ENCODE measurements at places on chromosomes 2 and 18. TPM values are rescaled to one million over a fixed set of nuclear protein-coding genes. Genes with fewer than 3 reads are reported as not detected.

Gene SP140L
- total RNA-seq, result 106 TPM

Gene LIMS3
- total RNA-seq, result 0.24 TPM

Gene DCDC2C
- not detected for total RNA-seq

Gene PDE1A
- total RNA-seq, result not detected

Gene DSG2
- total RNA-seq, result not detected

DNA sequence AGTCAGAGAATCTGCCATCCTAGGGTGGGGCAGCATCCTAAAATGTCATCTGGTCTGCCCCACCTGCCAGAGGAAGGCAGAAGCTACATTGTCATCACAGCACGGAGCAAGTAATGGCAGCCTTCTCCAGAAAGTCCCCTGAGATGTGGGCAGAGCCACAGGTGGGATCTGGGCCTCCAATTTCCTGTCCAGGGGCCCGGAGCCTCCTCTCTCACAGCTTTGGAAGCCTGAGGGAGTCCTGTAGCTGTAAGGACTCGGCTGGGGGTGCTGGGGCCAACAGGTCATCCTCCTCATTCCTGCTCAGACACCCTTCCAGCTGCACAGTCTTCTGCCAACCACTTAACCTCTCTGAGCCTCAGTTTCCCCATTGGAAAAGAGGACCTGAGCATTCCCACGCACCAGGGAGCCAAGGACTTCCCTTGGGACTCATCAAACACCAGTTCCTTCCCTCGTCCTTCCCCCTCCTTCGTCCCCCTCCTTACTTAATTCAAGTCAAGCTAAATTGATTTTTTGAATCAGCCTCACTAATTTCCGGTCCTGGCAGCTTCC, 48.6 kb upstream of the ID2 start:
- H3K4me1 ChIP-seq, result peaks cover 16% of the 10 kb centered on the region
- H3K27me3 ChIP-seq, result peaks cover 6% of the 10 kb centered on the region
- no peak overlapping the region for H3K27ac ChIP-seq
- DNase-seq, result no peak
- no peaks in the 10 kb centered on the region for H3K36me3 ChIP-seq

- H3K27me3 ChIP-seq, result peaks cover 7% of the 10 kb centered on the region
- no peak for DNase-seq
- H3K4me3 ChIP-seq, result no peak overlapping the region
- H3K4me1 ChIP-seq, result no peaks in the 10 kb centered on the region
- H3K27ac ChIP-seq, result no peak overlapping the region
Observed at GRCh38 chr2:62511636-62512035, 5.6 kb upstream of the TMEM17 start.

DNA sequence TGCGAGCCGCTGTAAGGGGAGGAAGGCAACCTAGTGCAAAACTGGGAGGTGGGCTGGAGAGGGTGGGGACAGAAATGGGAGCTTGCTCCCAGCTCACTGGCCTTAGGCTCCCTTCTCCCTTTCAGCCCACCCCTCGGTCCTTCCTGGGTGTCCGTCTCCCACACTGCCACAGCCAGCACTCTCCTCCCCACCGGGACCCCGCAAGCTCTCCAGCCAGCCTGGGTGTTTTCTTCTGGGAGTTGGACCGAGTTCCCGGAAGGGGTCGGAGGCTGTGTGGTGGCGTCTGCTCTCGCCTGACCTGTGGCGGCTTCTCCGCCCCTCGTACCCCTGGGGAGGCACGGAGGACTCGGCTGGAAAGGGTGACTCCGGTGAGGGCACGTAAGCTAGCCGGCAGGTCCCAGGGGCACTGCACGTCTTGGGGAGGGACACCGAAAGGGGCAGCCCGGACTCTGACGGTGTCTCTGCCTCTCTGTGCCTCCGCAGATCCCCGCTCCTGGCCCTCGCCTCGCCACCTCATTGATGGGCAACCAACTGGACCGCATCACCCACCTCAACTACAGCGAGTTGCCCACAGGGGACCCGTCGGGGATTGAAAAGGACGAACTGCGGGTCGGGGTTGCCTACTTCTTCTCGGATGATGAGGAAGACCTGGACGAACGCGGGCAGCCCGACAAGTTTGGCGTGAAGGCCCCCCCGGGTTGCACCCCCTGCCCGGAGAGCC, 1.1 kb downstream of the LRATD1 start:
- H3K36me3 ChIP-seq, result no peaks in the 10 kb centered on the region
- peaks cover 40% of the 10 kb centered on the region for H3K27me3 ChIP-seq
- no peak for DNase-seq
- no peak overlapping the region for H3K27ac ChIP-seq
- H3K4me1 ChIP-seq, result no peaks in the 10 kb centered on the region

GRCh38 chr2:133266041-133266925, 302.0 kb downstream of the NCKAP5 start:
- peaks cover 18% of the 10 kb centered on the region for H3K27me3 ChIP-seq
- H3K27ac ChIP-seq, result no peak overlapping the region
- no peaks in the 10 kb centered on the region for H3K4me1 ChIP-seq
- no peaks in the 10 kb centered on the region for H3K36me3 ChIP-seq
- DNase-seq, result no peak

DNA sequence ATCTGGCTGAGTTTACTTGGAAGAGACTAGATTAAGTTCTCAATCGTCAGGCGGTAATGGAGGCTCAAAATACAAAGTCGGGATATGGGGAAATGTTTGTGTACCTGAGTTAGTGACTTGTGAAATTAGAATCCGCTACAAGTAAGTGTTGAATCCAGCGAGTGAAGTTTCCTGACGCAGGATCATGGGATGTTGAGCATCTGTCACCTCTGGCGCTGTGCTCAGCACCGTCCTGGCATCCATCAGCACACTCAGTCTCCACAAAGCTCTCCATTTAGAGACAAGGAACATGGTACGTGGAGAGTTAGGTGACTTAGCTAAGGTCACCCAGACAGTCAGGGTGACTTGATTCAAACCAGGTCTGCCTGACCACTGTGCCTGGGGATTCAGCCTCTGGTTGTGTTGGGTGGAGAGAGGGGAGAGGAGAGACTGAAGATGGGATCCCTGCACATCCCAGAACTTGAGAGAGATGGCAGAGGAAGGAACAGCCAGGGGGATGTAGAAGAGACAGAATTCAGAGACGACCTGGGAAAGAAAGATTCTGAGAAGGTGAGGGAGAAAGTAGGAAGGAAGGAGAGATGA, 251.2 kb downstream of the ACKR3 start:
- no peaks in the 10 kb centered on the region for H3K36me3 ChIP-seq
- DNase-seq, result no peak
- H3K27me3 ChIP-seq, result no peaks in the 10 kb centered on the region
- H3K4me3 ChIP-seq, result no peak overlapping the region
- H3K27ac ChIP-seq, result no peak overlapping the region
- no peaks in the 10 kb centered on the region for H3K4me1 ChIP-seq

All from activated B cell treated with CpG ODN at 0.5 μM for 24 hours (primary cell).